ENCODE measurements at places on chromosomes 1 and 21.

DNA sequence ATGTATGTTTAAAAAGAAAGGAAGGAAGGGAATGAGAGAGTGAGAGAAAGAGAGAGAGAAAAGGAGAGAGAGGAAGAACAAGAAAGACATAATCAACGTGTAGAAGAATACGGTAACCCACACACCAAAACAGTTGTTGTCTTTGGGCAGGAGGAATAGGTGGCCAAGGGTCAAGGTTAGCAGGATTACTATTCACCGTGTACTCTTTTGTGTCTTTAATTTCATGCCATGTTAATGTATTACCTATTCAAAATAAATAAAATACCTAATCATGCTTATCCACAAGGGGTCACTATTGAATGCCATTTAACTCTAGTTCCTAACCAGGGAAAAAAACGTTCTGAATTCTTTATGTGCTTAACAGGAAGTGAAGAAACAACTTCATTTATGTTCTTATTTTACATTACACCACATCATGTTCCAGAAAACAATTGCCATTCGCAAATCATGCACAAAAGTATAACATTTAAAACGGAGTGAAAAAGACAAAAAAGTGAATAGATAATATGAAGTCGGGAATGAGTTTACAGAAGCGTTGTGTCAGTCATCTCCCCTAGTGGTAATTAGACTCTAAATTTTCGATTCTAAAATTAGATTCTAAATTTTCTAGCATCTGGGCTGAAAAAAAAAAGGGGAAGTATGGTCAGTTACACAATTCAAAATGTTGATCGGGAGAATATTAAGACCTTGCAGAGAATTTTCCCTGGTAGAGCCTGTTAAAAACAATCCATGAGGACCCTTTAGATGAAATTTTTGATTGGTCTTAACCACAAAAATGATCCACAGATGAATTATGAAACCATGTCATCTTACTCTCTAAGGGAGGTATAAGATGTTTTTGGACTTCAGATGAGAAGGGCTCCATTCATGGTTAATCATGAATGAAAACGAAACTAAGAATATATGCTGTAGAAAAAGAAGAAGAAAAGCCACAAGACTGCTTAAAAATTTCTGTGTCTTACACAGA is 700 bp upstream of the KMO start:
- peak; percentile 79 for DNase-seq

DNA sequence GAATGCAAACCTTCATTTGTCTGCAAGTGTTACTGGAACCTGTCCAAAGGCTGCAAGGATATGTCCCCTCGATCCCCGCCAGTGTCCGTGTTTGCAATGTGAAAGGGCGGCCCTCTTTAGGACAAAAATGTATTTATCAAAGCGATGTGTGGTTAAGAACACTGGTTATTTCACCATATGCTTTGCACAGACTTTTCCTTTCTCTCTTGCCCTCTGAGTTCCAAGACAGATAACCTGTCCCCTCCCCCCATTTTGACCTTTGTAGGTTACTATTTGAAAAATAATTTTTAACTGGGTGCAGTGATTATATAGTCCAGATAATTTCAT is 1.8 kb downstream of the CHRM3 start:
- no peak for DNase-seq

- no peak for DNase-seq
These were observed 159.8 kb downstream of the HS2ST1 start for GRCh38 chr1:87074001-87074795.

DNA sequence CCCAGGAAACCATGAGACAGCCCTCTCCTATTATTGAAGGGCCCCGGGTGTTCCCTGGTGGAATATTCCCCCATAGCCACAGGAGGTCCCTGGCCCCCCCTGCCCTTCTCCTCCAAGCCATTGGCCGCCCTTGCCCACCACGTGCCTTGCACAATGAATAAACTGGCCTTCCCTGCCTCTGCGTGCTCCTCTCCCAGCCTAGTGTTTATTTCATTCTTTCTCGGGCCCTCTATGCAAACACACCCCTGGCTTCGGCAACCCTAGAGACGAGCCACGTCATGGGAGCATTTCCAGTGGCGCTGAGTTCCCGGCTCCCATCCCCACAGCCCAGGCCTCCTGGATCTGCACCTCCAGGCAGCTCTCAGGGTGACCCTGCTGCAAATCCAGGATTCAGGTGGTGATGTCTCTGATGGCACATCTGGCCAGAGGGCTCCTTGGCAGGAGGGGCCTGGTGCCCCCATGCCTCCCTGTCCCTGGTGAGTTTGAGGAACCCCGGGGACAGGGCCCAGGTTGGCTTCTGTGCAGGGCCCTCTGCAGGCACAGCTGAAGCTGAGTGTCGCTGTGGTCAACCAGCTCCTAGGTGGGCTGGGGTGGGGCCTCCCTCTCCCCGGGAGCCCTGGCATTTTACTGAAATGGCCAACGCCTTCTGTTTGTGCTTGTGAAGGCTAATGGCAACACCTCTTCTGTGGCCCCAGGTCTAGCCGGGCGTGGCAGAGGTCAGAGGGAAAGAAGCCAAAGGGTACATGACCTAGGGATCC is 6.2 kb downstream of the KRTAP10-12 start:
- no peak for DNase-seq

- DNase-seq = no peak
These were observed 244.4 kb downstream of the AKT3 start for GRCh38 chr1:243605604-243606003.

GRCh38 chr1:181184621-181185020 is 96.1 kb downstream of the IER5 start:
- DNase-seq = no peak

DNA sequence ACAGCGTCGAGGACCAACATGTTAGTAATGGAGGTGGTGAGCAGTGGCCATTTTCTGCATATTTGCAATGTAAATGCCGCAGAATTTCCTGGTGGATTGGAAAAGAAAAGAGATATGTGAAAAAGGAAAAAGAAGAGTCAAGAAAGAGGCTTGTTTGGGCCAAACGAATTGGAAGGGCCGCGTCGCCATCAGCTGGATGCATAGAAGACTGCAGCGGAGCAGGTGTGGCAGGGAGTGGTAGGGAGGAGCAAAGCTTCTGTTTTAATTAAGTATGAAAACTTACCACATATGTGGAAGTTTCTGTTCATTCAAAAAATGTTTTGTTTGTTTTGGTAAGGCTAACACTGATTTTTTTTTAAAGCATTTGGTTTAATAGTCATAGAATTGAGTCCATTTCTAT is 690.7 kb downstream of the NCAM2 start:
- DNase-seq = no peak

DNA sequence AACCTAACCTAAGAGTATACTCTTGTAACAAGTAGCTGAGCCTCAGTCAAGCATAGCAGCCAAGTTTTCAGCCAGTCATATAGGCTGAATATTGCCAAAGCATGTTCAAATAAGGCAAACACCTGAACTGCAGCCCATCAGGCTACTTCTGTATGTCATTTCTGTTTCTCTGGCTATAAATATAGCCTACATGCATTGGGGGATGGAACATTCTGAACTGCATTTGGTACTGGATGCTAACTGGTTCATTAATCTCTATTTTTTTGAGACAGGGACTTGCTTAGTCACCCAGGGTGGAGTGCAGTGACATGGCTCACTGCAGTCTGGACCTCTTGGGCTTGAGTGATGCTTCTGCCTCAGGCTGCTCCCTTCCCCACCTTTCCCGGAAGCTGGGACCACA is 37.3 kb downstream of the MAST2 start:
- DNase-seq = no peak

DNA sequence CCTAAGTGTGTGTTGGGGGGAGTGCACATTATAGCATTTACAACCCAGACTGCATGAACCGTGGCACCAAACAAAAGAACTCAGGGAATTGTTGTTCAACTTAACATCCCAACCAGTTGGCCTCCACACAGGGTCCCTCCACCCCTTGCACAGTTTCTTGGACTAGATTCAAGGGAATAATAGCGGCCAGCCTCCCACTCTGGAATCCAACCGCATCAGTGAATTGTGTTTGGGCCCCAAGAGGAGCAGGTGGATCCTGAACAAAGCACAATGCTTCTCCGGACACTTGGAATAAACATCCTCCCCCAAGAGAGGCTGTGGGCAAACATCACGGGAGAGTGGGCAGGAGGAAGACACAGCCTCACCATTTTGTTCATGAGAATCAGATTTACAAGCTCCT is 18.2 kb downstream of the CD34 start:
- DNase-seq = no peak

DNA sequence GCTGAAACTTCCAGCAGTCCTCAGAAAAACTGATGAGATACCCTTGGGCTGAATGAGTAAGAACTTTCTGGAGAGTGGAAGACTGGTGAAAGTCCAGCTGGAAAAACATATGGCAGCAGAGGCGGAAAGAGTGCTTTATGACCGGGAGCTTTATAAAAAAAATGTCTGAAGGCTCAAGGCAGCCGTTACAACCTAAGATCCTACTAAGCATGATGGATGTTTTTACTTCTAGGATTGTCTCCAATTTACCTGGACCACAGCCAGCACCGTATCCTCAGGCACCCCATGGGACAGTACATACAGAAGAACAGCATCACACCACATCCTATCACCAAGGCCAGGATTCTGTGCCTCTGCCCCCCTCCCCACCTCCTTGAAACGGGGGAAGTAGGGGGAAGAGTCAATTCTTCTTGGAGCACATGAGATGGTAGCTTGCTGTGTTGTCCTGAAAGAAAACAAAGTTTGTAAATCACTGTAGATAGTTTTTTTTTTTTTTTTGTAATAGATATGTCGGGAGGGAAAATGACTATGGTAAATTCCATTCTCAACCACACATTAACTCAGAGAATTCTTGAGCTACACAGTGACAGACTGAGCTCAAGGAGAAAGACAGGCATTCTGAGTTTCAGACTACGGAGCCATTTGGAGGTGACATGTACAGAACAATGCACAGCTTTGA is 11.8 kb upstream of the IRF2BP2 start:
- DNase-seq = no peak

DNA sequence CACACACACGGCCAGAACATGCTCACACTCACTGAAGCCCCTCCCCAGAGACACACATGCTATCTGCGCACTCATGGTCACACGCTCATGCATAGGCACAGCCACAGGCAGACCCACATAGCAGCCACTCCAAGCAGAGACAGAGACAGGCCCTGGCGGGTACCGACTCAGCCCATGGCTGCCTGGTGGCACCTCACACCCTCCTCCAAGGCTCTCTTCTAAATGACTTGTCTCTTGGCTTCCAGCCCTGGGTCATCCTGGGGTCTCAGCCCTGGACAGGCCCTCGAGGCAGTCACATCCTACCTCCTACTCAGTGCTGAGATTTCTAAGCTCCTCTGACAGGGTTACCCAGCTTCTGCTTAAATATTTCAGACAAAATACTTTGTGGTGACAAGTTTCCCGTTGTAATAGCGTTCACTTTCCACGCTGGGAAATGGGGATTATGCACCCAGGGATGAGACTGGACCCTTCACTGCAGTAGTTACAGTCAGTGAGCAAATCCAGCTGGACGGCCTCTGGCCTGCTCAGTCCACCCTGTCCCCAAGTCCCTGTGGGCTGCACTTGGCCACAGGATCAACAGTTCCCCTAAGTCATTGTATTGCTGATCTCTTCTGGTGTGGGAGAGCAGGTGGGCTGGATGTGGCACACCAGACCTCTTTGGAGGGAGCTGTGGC is 2.9 kb upstream of the NFASC start:
- no peak for DNase-seq

GRCh38 chr1:44700573-44700972 is 26.1 kb downstream of the ARMH1 start:
- DNase-seq = no peak

- no peak for DNase-seq
These were observed 569.4 kb upstream of the ADAMTS5 start for GRCh38 chr21:27536319-27536718.

DNA sequence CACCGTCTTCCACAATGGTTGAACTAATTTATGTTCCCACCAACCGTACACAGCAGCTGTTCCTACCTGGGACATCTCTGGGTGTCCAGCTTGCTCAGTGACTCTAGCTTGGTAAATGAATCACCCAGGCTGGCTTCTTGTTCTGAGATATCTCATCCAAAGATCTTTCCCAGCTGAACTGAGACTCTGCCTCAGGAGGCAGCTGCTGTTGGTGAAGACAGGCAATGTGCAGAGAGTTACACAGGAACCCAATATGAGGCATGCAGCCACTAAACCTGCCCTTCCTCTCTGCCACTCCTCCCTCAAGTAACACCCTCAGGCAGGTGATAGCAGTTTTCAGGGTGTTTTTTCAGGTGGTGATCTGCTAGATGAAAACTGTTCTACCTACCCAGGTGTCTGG is 14.0 kb upstream of the FOXO6 start:
- no peak for DNase-seq

- DNase-seq = no peak
These were observed 82.7 kb downstream of the CDC7 start for GRCh38 chr1:91583326-91583755.

DNA sequence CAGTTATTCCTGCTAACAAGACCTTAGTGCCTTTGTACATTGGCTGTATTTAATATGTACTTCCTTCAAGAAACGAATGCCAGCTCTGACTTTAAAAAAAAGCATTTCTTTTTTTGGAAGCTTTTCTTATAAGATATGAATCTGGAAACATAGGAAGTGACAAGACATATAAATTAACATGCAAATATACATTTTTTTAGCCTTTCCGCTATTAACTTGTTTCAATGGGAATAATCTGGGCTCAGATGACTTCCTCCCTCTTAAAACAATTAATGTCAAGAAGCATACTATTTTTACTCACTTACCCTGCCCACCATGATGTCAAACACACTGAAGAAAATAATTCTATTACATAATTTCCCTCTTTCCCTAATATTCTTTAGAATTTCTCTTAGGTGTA is 1.4 kb downstream of the DENND1B start:
- no peak for DNase-seq

DNA sequence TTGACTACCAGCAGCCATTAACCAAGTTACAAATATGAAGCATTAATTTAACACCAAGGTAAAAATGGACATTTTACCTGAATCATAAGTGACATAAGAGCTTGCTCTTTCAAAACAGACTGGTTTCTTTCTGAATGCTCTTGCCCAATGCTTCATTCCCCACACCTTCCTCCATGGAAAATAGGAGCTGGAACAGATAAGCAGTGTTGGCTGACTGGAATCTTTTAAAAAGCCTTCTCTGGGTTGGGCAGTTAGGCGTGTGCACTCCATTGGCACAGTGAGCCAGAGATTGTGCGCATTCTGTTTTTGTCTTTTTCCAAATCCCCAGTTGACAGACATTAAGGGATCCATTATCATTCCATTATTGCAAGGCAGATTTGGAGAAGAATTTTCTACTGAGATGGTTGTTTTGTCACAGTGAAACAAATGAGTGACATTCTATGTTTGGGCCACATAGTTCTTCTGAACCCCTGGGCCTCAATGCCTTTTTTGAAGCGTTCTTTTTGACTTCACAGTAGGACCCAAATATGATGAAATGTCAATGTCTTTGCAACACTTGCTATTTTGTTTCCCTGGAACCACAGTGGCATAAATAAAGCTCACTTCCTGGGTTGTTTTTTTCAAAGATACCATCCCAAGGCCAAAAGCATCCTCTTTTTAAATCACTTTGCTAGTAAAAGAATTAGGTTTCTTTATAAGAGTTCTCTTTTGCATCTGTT is 32.3 kb downstream of the LRRC8B start:
- DNase-seq = peak; percentile 12

DNA sequence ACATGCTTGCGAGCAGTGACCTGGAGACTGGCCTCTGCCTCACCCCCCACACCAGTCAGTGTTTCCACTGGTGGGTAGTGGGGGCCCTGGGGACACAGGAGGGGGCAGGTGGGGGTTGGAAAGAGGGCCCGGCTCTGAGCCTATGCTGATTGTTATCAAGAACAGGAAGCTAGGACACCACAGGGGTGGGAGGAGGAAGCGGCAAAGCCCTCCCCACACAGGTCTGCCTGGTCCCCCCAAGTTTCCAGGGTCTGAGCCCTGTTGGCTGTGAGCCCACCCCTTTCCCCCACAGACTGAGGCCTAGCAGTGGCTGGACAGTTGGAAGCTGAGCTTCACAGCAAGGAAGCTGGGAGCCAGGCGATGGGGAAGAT is 1.6 kb upstream of the PTPN7 start:
- DNase-seq = peak; percentile 69
